Stimulated activated CD8-positive, alpha-beta memory T cell treated with anti-CD3 and anti-CD28 coated beads, Interleukin-7, amount 100 ng/mL, for 24 hours (primary cell): ENCODE measurements at places on chromosomes 7 and 10.

DNA sequence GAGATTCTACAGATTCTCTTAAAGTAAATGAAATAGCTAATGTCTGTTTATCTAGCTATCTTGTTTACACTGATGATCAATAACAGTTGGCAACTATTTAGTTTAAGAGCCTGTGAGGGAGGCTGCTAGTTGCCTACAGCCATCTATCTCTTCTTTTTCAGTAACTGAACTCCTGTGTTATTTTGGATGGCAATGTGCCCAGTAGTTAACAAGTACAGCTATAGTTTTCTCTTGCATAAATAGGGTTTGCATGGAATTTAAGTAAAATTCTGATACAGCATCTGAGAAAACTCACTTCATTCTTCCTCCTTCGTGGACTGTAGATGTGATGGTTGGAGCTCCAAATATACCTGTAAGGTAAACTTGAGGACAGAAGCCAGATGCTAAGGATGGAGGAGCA lies 219.5 kb upstream of the POT1 start:
- DNase-seq = no peak

- no peak for DNase-seq
Observed at GRCh38 chr7:141674702-141675101, 27.3 kb downstream of the DENND11 start.

GRCh38 chr10:61115897-61116296 lies 171.9 kb upstream of the RHOBTB1 start:
- DNase-seq = no peak

GRCh38 chr10:84256510-84257342 lies 11.9 kb downstream of the RGR start:
- DNase-seq = peak; percentile 12
